ENCODE measurements at places on chromosomes 7 and 10.

DNA sequence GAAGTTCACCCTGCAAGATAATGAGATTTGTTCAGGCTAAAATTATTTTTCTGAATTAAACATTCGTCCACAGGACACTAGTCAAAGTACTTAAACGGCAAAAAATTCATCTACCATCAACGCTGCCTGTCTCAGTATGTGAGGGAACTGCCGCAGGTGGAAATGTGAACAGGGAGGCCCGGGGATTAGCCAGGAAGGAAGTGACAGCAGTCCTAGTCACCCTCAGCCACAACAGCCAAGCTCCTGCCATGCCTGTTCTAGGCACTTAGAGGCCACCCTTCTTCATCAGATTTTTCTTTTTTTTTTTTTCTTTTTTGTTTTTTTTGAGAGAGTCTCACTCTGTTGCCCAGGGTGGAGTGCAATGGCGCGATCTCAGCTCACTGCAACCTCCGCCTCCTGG is 9.4 kb downstream of the NUDT5 start:
- DNase-seq = no peak

- DNase-seq = no peak
Observed at GRCh38 chr10:44927352-44927751, 16.2 kb downstream of the TMEM72 start.

DNA sequence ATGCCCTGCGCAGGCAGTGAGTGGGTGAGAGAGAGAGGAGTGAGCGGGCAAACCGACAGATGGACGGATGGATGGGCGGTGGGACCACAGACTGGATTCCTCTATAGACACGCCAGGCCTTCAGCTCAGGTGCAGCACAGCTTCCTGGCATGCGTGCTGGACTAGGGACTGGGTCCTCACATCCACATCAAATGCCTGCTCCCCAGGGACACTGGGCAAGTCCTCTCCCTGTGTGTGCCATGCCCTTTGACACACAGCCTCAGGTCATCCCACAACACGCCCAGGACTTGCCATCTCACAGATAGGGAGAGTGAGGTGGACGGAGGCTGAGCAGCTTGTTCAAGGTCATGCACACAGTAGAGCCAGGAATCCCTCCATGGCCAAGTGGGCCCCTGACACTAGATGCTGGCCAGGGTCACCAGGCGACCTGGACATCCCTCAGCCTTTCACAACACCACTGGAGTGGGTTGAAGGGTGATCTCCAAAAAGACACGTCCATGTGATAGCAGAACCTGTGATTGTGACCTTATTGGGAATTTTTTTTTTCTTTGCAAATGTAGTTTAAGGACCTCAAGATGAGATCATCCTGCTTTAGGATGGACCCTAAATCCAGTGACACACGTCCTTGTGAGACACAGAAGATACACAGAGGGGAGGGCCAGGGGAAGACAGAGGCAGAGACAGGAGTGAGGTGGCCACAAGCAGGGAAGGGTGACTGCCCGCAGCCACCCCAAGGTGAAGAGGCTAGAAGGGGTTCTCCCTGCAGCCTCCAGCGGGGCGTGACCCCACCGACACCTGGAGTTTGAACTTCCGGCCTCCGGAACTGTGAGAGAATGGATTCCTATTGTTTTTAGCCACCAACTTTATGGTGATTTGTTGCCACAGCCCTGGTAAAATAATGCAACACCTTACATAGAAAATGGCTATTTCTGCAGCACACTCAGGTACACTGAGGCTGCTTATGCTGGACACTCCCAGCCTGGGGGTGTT is 155.0 kb upstream of the CHST15 start:
- DNase-seq = no peak

GRCh38 chr7:159119851-159120539 is 24.7 kb downstream of the VIPR2 start:
- DNase-seq = no peak
